ENCODE measurements at places on chromosomes 7 and 10. TPM values are rescaled to one million over a fixed set of nuclear protein-coding genes. Genes with fewer than 3 reads are reported as not detected.

DNA sequence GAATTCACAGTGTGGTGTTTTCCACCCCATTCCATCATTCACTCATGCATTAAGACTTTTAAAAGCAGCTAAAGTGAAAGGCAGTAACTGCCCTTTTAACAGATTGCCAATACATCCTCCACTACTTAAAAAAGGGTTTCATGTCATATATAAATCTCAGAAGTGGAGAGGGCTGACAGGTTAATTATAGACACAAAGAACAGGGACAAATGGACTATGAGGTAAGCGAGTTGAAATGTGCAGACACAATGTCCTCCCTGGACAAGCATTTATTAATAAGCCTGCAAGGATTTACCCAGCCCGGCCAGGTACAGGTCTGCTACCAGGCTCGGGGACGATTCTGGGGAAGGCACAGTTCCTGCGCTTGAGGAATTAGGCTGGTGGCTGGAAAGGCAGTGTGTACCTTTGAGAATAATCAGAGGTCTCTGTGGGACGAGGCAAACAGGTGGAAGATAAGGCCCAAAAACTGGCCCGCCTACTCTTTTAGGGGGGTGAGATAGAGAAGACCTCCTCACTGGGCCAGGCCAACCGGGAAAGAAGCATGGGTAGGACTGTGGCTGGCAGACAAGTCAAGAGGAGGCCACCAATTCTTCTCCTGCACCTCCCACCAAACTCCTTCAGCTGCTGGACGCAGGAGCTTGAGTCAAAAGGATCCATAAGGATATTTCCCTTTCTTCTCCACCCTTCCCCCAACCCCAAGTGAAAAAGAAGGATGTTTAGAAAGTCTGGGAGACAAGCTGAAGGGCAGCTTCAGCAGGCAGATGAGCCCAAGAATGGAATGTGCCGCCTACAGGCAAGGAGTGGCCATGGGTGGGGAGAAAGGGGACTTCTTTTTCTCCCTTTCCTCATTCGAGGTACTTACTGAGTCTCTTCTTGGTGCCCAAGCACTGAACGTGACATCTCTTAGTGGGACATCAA, 1.5 kb downstream of the PDLIM1 start:
- peak; percentile 55 for DNase-seq

DNA sequence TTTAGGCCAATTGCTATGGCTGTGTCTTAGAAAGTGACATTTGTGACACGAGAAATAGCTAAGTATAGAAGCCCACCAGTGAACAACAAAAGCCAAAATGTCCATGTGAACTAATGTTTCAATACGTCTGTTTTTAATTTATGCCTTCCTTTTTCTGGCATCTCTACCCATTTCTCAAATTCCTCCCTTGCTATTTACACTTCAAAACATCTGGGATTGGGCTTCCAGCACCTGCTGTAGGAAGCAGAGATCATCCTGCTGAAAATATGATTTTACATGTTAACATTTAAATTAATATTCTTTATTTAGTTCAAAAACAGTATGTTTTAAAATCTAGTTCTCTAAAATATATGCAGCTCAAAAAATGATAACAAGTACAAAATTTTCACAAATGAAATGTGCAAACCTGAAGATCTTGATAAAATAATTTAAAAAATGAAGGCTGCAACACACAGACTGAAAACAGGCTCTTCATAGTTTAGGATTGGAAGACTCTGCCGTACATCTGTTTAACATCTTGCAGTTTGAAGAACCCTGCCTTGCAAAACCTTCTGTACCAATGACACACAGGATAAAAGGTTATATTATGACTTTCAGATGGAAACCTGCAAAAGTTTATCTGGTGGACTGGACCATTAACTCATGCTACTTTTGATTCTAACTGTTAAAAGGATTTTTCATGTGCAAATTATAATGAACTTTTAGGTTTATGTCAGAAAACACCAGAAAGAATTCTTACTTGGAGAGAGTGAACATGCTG, 408.4 kb downstream of the SUGCT start:
- peak; percentile 27 for DNase-seq

Gene CNPY4
- total RNA-seq: 0.58 TPM

Gene TAS2R5
- total RNA-seq: 45.5 TPM
